GDM1 (cell line): ENCODE measurements at places on chromosomes 2 and 18.

DNA sequence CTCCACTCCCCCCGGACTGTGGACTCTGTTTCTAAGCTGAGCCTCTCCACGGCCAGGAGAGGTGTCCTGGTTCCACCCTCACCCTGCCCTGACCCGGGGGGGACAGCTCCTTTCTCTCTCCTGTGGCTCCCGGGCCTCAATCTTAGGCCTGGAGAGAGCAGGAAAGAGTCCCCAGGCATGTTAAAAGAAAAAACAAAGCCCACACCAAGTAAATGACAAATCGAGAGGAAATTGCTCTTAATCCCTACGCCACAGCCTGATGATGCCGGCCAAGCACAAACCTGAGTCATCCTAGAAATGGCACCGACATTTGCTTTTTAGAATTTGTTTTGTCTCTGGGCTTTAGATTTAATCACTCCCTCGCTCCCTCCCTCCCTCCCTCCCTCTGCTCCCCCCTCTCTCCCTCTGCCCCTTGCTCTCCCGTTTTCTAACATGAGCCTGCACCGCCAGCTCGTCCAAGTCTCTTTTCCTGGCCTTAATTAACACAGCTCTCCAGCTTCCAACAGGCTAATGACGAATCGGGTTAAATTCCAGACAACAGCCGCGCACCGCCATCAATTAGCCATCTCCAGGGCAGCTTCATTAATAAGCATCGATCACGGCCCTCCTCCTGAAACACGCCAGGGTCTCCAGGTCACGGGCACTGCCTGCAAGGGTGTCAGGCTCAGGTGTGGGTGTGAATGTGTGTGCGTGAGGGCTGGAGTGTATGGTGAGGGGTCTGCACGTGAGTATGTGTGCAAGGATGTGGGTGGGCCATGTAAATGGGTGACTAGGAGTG lies 230.8 kb downstream of the CELF4 start:
- no peak for DNase-seq

- DNase-seq = no peak
Observed at GRCh38 chr2:230205034-230205433, 14.8 kb downstream of the SP110 start.

GRCh38 chr2:178282075-178282815 lies 87.9 kb downstream of the OSBPL6 start:
- no peak for DNase-seq

GRCh38 chr2:85957256-85957655 lies 68.5 kb upstream of the ST3GAL5 start:
- no peak for DNase-seq

DNA sequence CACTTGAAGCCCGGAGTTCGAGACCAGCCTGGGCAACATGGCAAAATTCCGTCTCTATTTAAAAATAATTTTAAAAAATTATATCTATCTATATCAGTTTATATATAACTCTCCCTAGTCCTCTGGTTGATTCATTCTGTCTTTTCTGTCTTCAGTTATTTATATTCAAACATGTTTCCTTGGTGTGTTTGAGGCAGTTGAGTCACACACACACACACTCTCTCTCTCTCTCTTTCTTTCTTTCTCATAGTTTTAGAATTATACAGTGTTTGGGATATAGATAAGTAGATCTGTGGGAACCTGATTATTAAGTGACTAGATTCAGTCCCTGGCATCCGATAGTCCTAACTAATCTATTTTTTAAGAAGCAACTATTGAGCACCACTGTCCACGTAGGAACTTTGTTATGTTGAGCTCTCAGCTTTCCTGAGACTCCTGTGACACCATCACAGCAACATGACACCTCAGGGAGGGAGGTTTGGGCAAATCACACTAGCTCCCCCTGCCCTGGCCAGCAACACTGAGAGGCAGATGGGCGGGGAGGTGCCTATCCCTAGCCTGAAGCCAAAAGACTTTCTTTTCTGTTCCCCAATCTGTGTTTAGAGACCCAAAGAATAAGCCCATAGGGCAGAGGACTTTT lies 482.7 kb downstream of the DLGAP1 start:
- DNase-seq = no peak

DNA sequence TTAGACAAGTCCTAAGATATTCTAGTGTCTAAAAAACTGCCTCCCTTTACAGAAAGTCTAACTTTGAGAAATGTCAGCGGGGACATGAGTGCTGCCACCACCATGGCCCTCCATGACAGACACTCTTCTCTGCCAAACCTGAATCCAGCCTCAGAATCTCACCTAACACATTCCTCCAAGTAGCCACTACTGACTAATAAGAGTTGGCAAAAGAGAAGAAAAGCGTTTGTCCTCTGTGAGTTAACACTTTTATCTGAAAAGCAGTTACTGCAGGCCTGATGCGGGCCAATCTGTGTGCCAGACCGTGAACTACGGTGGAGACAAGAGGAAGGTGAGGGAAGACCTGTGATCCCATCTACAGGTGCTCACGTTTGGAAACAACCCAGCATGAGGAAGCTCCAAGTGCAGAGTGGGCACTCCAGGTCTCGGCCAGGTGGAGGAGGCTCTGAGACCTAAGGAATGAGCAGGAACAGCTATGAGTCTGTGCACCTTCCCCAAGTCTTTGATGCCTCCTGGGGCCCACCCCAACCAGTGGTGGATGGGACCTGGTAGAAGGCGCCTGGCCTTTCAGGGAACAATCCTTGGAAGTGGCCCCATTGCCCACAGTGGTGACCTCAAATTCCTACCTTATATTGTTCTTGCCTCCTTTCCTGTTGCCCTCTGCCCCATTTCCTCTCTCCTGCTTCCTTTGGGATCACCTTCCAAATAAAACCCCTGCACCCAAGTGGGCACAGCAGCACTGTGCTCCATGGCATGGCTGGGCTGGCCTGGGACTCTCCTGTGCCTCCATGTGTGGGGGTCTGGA lies 91.6 kb downstream of the BIN1 start:
- DNase-seq = no peak

DNA sequence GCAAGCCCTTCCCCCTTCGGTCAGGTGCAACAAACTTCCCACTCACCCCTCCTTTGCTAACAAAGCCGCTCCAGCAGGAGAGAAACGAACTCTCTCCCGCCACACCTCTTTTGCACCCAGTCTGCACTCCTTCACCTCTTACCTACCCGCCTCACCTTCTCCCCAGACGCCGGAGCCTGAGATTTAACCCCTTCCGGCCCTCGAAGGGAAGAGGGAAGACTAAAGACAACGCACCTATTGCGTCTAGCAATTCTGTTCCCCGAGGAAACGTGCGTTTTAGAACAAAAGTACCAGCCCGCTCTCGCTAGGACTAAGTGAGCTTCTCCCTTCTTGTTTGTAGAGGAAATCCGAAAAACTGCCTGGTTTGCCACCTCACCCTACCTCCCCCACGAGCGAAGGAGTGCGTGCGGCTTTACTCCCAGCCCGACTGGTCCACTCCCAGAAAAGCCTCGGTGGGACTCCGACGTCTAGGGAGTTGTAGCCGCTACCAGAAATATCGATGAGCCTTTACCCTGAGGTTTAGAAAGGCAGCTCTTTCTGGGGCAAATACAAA lies 441 bp upstream of the PEX13 start:
- peak; percentile 70 for DNase-seq

GRCh38 chr2:43305517-43305916 lies 79.1 kb upstream of the ZFP36L2 start:
- no peak for DNase-seq

DNA sequence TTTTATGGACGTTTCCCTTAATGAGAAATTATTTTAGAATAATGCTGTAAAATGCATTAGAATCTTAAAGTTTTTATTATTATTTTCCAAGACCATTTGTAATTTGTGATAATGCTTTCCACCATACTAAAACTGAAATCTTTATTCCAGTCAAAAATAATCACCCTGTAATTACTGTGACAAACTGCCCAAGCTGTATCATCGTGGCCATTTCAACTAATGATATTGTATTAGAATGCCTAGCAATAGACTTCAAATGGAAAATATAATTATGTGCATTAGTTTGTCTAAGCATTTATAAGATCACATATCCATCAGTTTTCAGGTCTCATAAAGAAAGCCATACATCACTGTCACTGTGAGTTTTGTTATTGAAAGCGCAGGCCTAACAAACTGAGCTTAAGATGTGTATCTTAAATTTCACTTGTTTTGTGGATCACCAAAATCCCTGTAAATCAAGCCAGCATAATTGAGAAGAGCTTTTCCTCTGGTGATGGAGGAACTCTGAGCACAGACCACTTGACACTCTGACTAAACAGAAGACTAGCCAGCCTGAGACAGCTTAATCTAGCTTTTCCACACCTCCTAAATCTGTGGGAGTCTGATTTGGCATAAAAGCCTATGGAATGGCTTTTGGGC lies 1312.2 kb upstream of the ACVR2A start:
- DNase-seq = no peak

DNA sequence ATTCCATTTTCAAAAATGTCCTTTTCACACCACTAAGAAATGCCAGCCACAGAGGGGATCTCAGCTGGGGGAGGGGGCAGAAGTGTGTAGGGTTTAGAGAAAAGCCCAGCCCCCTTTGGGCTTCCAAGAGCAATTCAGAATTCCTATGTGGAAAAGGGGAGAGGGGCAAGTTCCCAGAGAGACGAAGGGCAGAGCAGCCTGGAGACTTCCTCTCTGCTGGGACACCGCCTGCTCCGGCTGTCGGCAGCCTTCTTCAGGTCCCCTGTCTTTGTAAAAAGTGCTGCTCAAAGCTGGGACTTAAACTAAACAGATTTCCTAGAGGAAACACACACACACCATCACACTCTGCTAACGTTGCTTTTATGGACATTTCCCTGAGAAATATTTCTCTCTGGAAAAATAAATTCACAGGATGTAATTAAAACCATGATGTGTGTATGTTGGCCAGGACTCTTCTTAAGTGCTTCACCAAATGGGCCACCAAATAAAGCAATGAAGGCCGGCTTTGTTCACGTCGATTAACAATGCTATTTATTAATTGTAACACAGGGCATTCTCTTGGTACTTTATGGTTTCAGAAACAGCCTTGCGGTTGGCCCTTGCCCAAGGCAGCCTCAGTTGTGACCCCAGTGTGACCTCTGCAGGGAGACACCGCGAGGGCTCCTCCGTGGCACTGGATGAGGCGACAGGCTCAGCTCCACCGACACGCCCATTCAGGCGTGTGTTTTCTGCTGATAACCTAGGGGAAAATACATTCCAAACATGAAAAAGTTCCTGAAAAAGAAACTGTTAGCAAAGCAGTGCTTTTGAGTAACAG lies 5.6 kb upstream of the ASB1 start:
- no peak for DNase-seq

DNA sequence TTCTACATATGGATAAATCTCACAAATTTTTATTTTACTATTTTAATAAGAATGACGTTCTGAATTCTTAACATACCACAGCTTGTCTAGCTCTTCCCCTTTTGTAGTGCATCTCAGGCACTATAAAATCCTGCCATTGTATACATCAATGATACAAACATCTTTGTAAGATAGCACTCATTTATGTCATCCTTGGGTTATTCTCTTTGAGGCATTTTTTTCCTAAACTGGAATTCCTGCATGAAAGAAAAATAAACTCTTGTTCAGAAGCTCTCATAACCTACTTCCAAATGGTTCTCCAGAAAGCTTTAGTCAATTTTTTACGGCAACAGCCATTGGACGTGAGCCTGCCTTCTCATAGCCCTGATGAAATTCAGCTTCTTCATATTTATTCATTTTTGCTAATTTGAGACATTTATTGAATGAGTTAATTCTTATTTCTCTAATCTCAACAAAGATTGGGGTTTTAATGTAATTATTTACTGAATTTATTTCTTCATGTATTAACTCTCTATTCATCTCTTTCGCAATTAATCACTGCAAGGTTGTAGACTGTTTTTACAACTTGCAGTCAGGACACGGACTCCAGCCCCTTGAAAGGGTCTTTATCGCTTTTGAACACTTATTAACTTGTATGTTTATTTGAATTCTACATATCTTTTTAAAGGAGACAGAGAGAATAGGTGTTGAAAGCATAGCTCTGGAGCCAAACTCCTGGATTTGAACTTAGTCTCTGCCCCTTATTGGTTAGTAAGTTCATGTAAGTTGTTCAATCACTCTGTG lies 57.6 kb upstream of the PARD3B start:
- DNase-seq = no peak

GRCh38 chr2:25926984-25927756 lies 48.9 kb upstream of the ASXL2 start:
- DNase-seq = no peak

GRCh38 chr2:76455910-76456309 lies 745.2 kb upstream of the GCFC2 start:
- no peak for DNase-seq

DNA sequence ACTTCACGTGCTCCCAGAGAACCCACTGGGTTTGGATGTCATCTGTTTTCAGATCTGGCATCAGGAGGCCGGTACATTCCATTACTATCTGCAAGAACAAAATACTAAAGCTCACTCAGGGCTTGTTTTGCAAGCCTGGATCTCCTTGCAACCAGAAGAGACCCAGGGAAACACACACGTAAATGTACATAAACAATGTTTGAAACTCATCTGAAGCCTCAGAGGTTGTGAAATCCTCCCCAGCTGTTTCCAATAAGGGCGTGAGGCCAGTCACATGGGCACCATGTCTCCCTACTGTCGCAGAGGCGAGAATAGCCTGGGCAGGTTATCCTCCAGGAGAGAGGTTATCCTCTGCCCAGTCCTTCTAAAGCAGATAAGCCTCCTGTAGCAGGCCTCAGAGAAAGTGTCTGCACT lies 186.9 kb downstream of the GFPT1 start:
- no peak for DNase-seq

DNA sequence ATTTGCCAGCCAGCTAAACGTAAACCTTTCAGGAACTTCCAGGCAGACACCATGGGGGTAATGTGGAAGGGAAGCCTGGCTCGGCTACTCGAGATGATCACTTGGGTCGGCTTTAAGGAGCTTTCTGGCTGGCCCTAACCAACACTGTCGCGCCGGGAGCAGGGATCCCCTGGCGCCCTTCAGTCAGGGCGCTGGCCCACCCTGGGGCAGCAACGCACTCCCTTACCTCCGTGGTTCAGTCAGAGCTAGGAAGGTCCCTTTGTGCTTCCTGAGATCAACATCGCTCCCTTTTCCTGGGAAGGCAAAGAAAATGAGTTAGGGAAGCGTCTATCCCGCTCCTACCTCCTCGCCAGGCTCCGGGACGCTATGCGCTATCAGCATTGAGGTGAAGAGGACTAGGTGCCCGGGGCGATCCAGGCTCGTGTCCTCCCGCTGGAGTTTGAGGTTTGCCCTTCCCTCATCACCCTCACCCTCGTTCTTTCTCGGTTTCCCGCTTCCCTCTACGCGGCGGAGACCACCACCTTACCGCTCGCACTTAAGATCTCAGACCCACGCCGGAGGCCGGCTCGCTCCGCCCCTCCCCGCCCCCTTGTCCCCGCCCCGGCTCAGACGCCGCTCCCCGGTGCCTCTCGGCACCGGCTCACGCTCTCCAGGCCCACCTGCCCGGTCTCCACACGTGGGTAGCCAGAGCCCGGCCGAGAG lies 449 bp upstream of the ATRAID start:
- DNase-seq = no peak

GRCh38 chr2:213247566-213247965 lies 36.7 kb upstream of the SPAG16 start:
- no peak for DNase-seq
